ENCODE measurements at places on chromosomes 11 and 22. TPM values are rescaled to one million over a fixed set of nuclear protein-coding genes. Genes with fewer than 3 reads are reported as not detected.

DNA sequence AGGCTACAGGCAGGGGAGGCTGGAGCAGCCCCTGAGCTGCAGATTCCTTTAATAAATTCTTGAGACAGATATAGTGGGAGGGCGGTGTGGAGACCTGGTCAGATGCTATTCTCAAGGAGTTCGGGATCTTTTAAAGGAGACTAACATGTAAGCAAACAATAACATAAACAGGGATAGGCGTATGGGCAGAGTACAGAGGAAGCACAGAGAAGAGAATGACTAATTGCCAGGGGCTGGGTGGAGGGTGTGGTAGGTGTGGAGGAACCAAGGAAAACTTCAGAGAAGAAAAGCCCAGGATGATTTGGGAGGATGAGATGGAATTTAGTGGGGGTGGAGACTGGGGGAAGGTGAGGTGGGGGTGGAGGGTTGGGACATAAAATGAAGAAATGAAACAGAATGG lies 9.7 kb upstream of the HEPHL1 start:
- no peak for DNase-seq

The MGAT3 gene
- 4.2 TPM for total RNA-seq

The PACSIN2 gene
- total RNA-seq: 31.6 TPM

DNA sequence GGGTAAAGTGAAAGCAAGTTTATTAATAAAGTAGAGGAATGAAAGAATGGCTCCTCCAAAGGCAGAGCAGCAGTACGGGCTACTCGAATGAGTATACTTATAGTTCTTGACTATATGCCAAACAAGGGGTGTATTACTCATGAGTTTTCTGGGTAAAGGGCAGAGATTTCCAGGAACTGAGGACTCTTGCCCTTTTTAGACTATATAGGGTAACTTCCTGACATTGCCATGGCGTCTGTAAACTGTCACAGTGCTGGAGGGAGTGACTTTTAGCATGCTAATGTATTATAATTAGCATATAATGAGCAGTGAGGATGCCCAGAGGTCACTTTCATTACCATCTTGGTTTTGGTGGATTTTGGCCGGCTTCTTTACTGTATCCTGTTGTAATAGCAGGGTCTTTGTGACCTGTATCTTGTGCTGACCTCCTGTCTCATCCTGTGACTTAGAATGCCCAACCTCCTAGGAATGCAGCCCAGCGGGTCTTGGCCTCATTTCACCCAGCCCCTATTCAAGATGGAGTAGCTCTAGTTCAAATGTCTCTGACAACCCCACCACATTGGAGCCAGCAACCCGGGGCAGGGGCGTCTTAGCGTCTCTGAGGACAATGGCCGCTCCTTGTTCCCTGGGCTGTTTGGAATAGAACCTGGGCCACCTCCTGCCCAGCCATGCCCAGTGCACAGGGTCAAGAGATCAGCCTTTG lies 34.9 kb upstream of the CD82 start:
- DNase-seq: no peak

The CLMP gene
- 46.0 TPM for total RNA-seq

DNA sequence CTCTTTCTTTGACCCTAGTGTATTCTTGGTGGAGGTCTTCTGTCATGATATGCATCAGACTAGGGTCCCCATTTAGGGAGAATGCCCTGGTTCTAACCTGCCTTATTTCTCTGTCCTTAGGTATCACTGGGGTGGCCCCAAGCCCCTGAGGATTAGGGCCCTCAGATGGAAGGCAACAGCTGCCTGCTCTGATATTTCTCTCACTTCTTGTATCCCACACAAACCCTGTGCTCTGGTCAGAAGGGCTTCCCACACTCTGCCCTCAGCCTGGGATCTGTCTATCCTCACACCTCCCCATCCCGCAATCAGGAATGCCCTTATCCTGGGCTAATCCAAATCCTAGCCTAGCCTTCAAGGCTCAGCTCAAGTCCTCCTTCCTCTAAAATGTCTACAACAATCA lies 75.5 kb downstream of the KCNC1 start:
- DNase-seq: no peak

The C11orf21 gene
- 0.42 TPM for total RNA-seq
